Stimulated activated CD8-positive, alpha-beta memory T cell treated with anti-CD3 and anti-CD28 coated beads, Interleukin-15, amount 100 ng/mL, for 24 hours (primary cell): ENCODE measurements at places on chromosomes 2 and 18.

- no peak for DNase-seq
These were observed 143.4 kb upstream of the GPC1 start for GRCh38 chr2:240292035-240292574.

- DNase-seq, result no peak
These were observed 60.3 kb downstream of the VRK2 start for GRCh38 chr2:58106896-58107295.

DNA sequence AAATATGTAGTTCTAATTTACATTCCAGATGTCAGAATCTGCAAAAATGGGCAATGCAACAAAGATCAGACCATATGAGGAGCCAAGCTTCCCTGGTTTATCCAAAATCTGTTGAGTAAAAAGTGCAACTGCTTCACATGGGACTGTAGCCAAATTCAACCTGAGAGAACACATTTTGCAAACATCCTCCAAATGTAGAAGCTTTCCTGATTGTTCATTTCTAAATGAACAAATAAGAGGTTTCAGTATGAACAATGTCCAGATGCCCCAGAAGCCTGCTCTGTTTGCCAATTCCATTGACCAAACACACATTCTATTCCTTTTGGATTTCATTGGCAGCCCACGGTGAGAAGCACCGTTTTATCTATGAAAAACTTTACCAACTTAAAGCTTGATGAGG is 117.9 kb upstream of the OSR1 start:
- no peak for DNase-seq

GRCh38 chr18:68431111-68431921 is 283.6 kb downstream of the TMX3 start:
- no peak for DNase-seq

DNA sequence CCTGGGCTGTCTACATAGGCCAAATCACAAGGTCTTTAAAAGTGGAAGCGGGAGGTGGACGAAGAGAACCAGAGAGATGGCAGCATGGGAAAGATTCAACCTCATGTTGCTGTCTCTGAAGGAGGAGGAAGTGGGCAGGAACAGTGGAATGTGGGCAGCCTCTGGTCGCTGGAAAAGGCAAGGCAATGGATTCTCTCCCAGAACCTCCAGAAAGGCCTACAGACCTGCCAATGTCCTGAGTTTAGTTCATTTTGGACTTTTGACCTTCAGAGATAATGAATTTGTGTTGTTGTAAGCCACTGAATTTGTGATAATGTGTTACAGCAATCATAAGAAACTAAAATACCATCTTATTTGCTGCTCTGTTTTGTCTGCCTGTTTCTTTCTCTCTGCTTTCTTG is 122.5 kb downstream of the RNF152 start:
- no peak for DNase-seq

DNA sequence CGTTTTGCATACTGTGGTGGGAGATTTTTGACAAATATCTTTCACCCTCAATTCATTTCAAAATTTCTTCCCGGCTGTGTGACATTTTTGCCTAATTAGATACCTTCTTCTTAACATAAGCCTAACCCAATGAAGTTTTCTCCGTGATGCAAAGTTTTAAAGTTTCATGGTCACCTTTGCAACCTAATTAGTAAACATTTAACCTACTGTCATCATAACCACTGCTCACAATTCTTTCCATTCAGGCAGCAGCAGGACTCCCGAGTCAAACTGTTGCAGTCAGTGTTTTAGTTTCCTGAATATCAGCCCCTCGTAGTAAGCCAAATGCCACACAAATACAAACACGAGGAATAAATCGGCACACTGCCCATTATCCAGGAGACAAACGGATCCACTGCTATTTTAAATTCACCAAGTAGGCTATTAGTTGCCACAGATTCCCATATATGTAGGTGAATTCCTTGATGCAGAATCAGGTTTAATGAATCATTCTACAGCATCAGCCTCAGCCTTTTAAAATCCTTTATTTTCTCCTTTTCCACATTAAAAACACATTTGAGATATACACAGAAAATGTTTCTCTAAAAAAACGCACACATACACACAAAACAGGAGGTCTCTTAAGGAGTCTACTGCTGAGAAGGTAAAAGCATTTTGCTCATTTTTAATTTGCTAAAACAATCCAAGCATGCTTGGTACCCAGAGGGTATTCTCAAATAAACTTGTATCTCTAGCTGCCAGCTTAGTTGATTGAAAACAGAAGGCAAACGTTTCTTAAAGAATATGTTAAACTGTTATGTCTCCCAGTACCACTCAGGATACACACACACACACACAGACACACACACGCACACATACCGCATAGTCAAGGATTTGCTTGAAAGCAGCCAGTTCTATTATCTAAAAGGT is 106.5 kb upstream of the KCTD1 start:
- DNase-seq, result no peak

GRCh38 chr2:42706836-42707235 is 57.1 kb downstream of the OXER1 start:
- DNase-seq, result no peak

DNA sequence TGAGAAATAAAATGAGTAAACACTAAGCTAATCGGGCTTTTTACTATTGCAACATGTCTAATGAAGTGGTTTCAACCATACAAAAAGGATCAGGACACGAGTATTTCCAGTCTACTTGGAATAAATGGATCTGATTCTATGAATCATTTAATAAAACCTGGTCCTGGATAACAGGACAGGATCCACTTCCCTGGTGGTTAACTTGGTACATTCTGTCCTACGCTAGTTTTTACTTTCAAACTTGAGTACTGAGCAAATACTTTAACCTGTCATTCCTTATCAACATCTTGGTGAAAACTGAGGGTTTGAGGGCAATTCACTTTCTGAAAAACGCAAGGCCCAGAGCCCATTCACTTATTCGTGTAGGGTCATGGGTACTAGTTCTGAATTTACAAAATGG is 33.5 kb downstream of the CHST10 start:
- no peak for DNase-seq

GRCh38 chr18:11283479-11284161 is 134.3 kb upstream of the PIEZO2 start:
- no peak for DNase-seq

- DNase-seq, result no peak
These were observed 633.1 kb downstream of the BCL11A start for GRCh38 chr2:59920307-59920706.

- no peak for DNase-seq
These were observed 22.7 kb downstream of the PDE1A start for GRCh38 chr2:182404092-182404491.

DNA sequence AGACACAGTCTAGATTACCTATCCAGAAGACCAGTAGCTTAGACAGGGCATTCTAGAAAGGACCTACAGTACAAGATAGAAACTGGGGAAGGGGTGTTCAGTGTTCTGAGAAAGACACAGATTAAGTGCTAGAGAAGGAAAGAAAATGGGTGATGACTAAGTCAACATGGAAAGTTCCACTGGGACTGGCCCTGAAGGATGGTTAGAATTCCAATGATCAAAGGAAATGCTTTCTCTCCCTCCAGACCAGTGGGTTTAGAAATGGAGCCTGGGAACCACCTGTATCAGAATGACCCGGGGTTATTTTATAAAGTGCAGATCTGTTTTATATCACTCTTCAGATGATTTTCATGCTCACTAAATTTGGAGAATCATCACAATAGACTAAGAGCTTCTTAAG is 5.8 kb upstream of the COLEC12 start:
- DNase-seq, result no peak

- DNase-seq, result no peak
These were observed 567.0 kb upstream of the SOX11 start for GRCh38 chr2:5125017-5125730.

- no peak for DNase-seq
These were observed 166.0 kb upstream of the FAM98A start for GRCh38 chr2:33765122-33765521.

DNA sequence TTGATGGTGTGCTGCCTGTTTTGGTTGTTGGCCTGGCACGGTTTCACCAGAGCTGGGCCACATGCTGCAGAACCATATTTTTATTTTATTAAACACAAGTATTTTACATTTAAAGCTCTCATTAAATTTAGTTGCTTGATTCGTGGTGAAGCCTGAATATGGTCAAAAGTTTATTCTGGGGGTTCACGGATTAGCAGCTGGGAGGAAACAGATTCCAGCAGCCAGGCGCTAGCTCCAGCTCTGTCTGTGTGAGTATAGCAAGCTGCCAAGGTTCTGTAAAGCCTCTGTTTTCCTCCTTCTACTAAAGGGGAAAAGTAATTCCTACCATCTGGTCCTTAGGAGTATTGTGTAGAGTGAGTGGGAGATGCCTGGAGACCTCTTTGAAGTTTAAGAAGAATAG is 22.5 kb downstream of the GATA6 start:
- DNase-seq, result no peak

- no peak for DNase-seq
These were observed 75.5 kb upstream of the ZNF532 start for GRCh38 chr18:58788971-58789875.

- no peak for DNase-seq
These were observed 75.4 kb upstream of the AQP4 start for GRCh38 chr18:26940744-26941398.
